Cortex of kidney (tissue), 1 donor: ENCODE measurements at places on chromosomes 1 and 21.

DNA sequence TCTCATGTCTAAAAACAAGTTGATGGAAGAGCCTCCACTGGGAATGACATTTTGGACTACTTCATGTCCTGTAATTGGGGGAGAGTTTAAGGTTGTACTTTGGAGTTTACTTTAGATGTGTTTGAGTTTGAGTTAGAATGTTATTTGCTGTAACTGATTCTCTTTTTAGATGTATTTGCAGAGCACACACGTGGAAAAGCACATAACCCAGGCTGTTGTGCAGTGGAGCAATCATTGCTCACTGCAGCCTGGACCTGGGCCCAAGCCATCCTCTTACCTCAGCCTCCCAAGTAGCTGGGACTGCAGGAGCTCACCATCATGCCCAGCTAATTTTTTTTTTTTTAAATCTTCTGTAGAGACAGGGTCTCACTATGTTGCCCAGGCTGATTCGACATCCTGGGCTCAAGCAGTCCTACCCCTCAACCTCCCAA lies 36.7 kb upstream of the SH3D21 start:
- no peak for DNase-seq

- no peak for DNase-seq
Observed at GRCh38 chr1:75861831-75862230, 65.1 kb downstream of the MSH4 start.

DNA sequence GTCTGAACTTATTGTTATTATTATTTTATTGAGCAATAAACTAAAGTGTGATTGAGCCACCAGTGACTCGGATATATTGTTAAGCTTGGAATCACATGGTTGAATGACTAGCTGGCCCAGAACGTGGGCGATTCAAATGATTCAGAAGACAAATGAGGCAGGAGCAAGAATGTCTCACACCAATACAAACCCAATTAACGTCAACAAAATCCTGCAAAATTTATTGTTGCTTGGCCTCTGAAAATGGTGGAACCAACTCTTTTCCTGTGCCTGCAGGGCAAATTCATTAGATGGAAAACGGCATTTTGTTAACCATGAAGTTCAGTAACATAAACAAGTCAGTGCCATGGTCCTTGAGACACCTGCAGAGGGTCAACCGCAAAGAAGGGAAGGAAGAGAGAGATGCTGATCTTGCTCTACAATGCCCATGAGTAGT lies 482.0 kb downstream of the SETD4 start:
- DNase-seq = no peak

DNA sequence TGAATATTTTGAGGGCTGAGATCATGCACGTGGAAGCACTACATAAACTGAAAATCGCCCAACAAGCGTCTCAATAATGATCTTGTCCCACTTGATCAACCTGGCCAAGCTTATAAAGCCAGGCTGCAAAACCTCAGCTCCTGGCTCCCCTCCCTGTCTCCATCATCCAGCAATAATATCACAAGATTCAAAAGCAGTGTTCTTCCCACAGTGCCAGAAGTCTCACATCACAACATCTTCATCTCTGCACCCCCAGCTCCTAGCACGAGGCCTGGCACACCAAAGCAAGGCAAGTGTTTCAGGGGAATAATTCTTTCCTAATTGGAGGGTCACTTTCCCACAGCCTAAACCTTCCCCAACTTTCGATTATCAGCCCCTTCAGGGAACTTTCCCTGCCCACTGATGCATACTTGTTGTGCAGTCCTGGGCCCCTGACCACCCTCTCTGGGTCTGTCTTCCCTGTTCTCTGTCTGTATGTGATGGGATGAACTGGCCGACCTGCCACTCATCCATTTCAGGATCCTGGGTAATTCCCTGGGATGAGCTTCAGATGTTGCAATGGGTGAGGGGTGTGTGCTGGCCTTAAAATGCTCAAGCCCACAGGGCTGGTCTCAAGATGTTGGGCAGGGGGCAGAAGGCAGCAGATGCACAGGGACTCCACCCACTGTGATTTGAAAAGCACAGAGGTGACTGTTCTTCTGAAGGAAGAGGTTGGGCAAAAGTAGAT lies 129.0 kb downstream of the DMRTB1 start:
- no peak for DNase-seq

DNA sequence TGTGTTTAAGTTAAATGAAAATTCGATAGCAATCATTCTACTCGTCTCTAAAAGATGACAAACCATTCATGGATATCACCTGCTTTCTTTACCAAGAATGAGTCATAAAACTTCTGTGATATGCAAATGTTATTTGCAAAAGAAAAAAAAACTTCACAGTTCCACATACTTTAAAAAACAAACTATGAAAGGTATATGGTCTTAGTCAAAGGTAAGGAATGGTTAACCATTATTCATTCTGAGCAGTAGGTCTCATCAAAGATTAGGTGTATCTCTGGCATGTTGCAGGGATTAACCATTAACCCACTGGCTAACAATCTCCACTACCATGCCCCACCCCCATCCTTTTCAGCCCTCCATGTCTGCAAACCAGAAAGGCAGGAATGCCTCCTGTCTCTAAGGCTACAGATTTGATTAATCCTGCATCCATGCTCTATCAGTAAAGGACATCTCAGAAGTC lies 44.4 kb downstream of the PTPN14 start:
- DNase-seq = no peak

GRCh38 chr1:245444147-245444828 lies 289.5 kb downstream of the KIF26B start:
- no peak for DNase-seq

- DNase-seq = no peak
Observed at GRCh38 chr1:193538003-193538354, 351.6 kb upstream of the B3GALT2 start.

DNA sequence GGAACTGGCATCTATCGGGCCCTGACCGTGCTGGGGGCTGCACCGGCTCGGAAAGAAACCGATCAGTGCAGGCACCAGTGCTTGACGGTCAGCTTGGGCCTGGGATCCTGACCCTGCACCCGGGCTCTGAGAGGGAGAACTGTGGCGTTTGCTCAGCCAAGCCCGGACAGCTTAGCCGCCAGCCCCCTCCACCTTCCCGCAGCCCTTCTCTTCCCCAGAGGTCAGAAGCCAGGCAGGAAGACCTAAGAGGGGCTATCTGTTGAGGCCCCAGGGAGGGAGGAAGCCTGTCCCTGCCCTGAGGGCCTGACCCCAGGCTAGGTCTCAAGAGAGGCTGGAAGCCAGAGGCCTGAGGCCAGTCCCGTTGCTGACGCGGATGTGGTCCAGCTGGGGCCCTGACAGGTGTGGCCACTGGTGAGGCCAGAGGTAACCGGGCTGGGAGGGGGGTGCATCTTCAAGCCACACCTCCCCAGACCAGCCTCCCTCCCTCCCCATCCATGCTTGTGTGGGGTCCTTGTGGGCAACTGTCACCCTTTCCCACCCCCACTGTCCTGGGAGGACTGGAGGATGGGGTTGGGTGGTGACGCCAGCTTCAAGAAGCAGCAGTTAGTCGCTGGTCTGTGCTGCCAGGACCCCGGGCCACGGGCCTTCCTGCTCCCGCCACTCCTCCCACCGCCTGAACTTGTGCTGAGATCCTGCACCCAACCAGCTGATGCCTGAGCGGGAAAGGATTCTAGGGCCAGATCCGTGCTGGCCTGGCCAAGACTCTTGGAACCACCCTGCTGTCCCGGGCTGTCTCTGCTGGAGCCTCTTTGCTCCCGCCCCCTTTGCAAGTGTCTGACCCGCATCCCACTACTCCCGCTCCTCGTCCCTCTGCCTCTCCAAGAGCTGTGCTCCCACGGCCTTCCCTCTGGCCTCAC lies 2.6 kb upstream of the DVL1 start:
- DNase-seq = no peak

DNA sequence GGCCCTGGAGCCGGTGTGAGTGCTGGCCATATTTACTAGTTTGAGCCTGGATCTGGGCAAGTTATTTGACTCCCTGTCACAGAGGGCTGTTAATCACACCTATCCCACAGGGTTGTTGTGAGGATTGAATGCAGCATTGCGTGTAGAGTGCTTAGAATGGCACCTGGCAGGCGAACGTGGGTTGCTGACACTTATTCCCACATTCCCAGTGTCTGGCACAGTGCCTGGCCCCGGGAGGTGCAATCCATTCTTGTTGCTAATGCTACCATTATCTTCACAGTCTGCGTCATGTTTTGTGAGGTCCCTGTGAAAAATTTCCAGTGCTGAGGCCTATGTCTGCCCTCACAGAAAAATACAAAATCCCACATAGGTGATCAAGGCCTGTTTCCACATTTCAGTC lies 66.1 kb downstream of the CD2 start:
- DNase-seq = no peak

GRCh38 chr1:110348771-110349170 lies 9.6 kb downstream of the RBM15 start:
- no peak for DNase-seq

GRCh38 chr1:21961799-21962198 lies 15.0 kb upstream of the CELA3B start:
- no peak for DNase-seq

DNA sequence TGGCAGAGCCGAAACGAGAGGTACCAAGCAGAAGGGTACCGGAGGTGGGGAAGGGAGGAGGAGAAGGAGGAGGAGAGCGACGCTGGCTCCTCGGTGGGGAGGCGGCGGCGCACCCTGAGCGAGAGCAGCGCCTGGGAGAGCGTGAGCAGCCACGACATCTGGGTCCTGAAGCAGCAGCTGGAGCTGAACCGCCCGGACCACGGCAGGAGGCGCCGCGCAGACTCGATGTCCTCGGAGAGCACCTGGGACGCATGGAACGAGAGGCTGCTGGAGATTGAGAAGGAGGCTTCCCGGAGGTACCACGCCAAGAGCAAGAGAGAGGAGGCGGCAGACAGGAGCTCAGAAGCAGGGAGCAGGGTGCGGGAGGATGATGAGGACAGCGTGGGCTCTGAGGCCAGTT lies 32.4 kb downstream of the STYXL2 start:
- no peak for DNase-seq

DNA sequence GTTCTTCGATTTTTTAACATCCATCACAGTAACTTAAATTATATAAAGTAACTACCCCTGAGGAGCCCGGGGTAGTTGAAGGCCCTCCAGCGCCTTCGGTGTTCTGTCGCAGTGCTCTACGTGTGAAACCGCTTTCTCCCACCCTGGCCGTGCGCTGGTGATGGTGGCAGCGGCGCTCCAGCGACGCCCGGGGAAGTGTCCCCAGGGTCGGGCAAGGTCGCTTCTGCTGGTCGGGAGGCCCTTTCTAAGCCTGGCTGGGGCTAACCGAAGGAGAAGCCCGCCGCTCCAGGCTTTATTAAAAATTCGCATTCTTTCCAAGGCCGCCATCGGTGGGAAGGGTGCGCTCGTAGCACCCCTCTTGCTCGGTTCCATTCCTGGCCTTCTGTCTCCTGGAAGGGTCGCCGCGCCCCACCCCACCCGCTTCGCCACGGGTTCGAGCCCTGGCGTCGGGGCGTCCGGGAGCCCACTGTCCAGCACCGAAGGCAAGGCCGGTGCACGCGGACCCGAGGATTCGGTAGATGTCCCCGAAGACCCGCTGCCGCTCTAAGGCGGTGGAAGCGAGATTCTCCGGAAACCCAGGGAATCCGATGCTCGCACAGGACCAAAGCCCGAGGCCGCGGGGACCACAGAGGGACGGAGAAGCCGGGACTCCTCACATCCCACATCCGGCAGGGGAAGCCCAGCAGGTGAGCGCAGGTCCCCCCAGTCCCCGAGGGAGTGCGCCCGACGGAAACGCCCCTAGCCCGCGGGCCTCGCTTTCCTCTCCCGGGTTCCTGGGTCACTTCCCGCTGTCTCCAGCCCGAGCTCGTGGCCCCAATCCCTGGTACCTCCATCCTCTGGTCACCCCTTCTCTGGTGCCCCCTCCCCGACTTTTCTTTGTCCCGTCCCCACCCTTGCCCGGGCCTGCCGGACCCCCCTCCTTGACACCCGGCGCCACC lies 685 bp upstream of the RIPPLY3 start:
- DNase-seq = no peak

DNA sequence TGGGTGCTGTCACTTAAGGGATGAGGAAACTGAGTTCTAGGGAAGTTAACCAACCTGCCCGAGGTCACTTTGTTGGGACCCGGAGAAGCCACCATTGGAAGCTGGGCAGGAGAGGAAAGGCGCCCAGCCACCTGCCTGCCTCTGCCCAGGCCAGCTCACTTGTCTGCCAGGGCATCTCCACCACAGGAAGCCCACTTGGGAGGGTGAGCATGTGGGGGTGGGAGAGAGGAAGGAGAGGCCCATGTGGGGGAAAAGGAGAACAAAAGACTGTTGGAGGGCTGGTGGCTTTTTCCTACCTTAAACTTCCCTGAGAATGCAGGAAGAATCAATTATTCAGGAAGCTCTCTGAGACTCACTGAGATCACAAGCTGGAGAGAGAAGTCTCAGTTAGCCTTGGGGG lies 43.8 kb upstream of the SELENON start:
- DNase-seq = no peak

DNA sequence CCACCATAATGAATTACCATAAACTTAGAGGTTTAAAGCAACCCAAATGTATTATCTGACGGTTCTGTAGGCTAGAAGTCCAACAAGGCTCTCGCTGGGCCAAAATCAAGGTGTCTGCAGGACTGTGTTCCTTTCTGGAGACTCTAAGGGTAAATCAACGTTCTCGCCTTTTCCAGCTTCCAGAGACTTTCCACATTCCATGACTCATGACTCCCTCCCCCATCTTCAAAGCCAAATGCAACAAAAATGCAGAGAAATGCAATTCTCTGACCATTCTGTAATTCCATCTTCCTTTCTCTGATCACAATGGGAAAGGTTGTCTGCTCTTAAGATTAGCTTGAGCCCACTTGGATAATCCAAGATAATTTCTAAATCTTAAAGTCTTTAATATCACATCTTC lies 287.1 kb downstream of the LTN1 start:
- no peak for DNase-seq

- no peak for DNase-seq
Observed at GRCh38 chr1:235648954-235649367, 623 bp downstream of the GNG4 start.

- no peak for DNase-seq
Observed at GRCh38 chr1:43293896-43294760, 6.7 kb upstream of the TIE1 start.

GRCh38 chr1:239417986-239418640 lies 31.7 kb downstream of the CHRM3 start:
- DNase-seq = no peak

GRCh38 chr1:185096531-185096930 lies 51.2 kb downstream of the RNF2 start:
- no peak for DNase-seq

DNA sequence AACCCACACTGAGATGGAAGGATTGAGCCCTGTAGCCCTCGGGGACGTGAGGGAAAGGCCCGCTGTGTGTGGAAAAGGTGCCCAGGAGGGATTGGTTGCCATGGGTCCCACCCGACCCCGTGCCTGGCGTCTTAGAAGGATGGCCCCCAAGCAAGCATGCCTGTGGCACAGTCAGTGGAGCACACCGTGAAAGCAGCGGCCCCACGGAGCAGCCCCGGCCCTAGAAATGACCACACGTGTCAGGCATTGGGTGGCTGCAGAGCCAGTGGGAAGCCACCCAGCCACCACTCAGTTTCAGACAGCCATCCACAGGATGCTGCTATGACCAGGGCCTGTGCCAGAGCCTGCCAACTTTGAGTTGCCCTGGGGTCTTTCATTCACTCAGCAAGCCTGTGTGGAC lies 13.3 kb upstream of the EPHA8 start:
- no peak for DNase-seq

GRCh38 chr1:105416261-105416660 lies 1640.2 kb upstream of the PRMT6 start:
- no peak for DNase-seq
